ENCODE measurements at places on chromosomes 12 and 14.
A peak's percentile ranks its signal among the peaks of the same experiment; 100 is the strongest.

- no peak for DNase-seq
Measured at GRCh38 chr14:37061697-37062096, 110.7 kb downstream of the SLC25A21 start.

- no peak for DNase-seq
Measured at GRCh38 chr14:61385002-61385685, 63.8 kb downstream of the PRKCH start.

DNA sequence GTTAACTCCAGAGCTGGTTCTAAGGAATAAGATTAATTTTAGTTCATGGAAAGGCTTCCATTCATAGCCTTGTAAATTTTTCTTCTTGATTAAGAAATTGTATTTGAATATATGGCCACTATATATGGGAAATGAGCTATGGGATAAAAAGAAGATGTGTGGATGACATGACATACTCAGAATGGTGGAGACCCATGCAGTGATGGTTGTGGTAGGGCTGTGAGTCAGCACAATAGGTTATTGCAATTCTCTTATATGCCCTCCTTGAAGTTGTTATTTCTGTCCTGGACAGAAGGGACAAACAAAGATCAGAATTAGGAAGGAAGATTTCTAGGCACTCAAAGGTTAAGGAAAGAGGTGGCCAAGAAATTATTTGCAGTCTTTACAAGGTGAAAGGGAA, 21.5 kb downstream of the RASSF9 start:
- no peak for DNase-seq

GRCh38 chr14:103206023-103206481, 82.8 kb downstream of the TNFAIP2 start:
- DNase-seq: no peak

DNA sequence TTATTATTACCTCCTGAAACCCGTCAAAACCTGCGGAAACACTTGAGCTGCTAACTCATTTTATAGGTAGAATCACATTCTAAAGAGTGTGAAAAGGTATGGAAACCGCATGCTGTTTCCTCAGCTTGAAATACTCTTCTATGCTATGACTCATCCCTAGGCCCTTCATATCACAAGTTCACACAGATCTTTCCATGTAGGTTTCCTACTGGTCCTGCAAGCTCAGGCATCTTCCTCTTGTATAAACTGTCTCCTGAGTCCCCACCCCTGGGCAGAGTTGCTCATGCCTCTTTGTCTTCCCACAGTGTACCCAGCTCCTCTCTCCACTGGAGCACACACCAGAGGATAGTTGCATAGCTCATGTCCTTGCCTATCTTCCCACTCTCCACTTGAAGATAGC, 84.7 kb downstream of the CMAS start:
- DNase-seq: no peak

- no peak for DNase-seq
Measured at GRCh38 chr12:128353301-128353700, 86.3 kb downstream of the TMEM132C start.

DNA sequence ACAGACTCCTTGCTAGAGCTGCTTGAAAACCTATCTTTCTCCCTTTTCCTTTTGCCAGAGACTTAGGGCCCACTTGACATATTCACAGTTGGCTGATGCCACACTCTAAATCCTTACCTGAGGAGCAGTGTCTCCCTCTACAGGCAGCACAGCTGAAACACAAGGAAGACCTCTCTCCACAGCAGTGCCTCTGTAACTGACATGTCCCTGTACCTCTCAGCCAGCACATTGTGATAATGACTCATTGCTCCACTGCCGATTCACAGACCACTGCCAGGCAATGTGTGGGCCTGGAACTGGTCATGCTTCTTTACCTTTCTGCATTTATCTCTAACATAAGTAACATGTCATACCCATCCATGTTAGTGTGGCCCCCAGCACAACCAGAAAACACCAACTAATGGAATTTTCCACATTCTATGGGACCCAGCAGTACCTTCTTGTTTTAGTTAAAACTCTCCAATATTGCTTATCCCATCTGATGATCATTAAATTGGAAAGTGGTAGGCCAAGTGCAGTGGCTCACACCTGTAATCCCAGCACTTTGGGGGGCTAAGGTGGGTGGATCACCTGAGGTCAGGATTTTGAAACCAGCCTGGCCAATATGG, 56.5 kb downstream of the GTF2A1 start:
- peak; percentile 72 for DNase-seq

DNA sequence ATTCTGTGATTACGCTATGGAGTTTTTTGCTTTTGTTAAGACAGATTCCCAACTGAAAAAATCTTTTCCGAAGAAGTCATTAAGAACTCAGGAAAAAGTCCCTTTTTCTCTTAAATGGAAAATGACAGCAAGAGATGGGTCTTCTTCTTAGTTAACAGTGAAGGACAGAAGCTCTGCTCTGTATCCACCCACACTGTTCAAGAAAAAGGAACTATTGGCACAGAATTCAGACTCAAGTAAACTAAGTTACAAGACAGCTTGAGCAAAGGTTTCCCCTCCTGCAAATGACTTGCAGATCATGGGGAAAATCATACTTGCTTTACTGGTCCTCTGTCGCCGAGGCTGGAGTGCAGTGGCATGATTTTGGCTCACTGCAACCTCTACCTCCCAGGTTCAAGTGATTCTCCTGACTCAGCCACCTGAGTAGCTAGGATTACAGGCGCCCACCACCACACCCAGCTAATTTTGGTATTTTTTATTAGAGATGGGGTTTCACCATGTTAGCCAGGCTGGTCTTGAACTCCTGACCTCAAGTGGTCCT, 137.1 kb upstream of the AEBP2 start:
- DNase-seq: no peak

DNA sequence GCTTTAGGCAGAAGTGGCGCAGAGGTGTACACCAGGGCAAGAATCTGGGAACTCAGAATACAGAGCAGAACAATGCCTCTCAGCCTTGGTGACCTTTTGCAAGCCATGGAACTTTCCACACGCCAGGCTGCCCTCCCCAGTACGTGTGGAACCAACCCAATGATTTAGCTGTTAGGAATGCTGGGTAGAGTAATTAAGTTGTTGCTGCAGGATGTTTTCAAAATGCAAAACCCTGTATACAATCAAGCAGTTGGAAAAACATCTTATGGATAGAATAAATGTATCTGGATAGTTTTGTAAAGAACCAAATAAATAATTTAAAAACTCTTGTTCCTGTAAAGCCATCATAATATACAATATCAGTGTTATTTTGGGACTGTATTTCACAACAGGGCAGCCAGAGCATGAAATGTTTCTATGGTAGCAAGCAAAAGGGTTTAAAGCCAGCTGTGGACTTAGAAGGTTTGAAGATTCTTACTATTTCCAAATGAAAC, 19.4 kb downstream of the PPP1R36 start:
- DNase-seq: peak; percentile 80

DNA sequence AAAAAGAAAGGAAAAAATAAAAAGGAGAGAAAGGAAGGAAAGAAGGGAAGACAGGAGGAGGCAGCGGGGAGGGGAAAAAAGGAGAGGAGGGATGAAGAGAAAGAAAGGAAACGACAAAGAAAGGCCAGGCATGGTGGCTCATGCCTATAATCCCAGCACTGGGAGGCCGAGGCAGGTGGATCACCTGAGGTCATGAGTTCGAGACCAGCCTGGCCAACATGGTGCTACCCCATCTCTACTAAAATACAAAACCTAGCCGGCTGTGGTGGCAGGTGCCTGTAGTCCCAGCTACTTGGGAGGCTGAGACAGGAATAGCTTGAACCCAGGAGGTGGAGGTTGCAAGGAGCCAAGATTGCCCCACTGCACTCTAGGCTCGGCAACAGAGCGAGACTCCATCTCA, 18.4 kb downstream of the ATXN2 start:
- DNase-seq: no peak

GRCh38 chr14:68487805-68488590, 304.9 kb downstream of the ZFP36L1 start:
- no peak for DNase-seq

GRCh38 chr14:95339301-95339865, 19.7 kb upstream of the CLMN start:
- no peak for DNase-seq

DNA sequence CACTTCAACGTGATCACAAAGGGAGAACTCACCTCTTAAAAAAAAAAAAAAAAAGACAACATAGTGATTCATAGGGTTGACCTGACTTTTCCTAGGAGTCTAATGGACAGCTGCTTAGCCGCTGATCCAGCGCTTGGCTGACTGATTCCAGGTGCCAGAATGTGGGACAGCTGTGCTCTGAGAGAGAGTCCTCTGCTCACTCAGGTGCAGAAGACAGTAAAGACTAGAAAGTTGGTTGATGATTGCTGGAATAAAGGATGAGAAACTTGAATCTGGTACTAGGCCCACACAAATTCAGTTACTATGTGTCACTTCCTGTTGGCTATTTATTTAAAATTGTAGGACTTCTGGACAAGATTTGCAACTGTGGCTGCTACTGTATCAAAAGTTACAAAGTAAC, 229.4 kb downstream of the CHST11 start:
- no peak for DNase-seq

DNA sequence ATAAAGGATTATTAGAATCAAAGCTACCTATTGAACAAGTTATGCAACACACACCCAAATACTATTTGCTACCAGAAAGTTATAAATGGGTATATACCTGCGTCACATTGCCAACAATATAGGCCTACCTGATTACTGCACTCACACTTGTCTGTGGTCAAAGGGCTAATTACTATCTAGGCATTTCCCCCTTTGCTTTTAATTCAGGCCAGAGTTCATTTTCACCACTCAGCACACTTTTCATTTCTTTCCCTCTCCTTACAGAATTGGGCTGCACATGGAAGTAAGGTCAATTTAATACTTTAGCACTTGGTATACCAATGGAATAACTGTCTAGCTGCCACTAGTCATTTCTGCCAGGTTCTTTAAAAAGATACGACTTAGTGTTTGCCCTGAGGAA, 1.7 kb downstream of the SOS2 start:
- no peak for DNase-seq

GRCh38 chr12:75960954-75961661, 70.5 kb downstream of the PHLDA1 start:
- DNase-seq: no peak

DNA sequence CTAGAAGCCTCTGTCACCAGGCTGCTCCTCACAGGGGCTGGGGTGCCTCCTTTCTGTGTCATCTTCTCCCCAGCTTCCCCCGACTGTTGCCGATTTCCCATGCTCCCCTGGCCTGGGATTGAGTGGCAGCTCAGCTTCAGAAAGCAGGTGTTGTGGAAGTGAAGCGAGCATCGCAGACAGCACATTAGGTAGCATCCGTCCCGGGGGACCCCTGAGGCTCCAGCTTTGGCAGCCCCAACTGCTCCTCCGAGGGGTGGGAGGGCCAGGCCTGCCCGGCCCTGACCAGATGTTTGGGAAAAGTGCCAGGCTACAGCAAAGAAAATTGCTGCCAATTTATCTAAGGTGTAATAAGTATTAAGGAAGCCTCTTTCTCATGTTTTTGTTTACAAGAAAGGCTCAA, 1045.6 kb downstream of the BCL11B start:
- no peak for DNase-seq

DNA sequence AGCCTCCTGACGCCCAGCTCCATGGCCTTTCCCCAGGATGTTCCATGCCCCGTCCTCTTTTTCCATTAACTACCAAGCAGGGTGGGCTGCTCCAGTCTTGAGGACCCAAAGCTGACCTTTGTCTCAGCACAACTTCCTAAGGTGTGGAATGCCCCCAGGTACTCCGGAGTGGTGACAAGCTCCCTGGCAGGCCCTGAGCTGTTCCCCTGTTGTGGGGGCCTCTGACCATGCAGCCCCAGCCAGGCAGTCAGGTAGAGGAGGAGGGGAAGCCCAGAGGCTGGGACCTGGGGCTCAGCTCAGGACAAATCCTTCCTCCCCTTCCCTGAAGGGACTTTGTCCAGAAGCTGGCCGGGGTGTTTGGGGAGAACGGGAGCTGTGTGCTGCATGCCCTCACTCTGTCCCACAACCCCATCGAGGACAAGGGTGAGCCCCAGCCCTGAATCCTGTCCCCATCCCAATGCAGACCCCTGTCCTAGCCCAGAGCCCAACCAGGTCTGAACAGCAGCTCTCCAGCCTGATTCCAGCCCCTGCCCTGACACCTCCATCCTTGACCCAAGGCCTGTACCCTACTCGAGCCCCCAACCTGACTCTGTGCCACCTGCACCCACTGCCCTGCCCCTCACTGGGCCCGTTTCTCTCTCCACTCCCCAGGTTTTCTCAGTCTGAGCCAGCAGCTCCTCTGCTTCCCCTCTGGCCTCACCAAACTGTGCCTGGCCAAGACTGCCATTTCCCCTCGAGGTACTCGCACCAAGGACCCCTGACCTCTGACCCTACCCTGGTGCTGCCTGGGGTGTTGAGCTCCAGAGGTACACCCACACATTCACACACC, 4.4 kb downstream of the CARMIL3 start:
- no peak for DNase-seq

DNA sequence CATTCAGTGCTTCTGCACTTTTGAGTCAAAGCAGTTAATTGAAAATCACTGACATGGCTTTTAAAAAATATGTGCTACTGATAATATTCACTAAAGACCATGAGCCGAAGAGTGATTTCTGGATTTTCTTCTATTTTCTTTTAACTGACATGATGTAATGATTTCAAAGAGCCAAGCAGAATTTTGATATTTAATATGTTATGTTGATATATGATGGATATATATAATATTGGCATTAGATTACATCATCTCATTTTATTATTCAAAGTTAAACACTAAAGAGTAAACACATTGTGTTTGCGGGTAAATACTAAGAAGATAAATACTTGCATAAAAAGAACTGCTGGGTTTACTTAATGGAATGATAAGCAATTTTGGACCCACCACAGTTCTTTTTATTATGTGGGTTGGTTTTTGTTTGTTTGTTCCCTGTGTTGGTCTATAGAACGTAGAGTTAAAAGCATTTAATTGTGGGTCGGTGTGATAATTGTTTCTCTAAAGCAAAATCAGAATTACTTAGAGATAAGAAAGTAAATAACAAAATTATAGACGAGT, 692 bp downstream of the SPIC start:
- no peak for DNase-seq

DNA sequence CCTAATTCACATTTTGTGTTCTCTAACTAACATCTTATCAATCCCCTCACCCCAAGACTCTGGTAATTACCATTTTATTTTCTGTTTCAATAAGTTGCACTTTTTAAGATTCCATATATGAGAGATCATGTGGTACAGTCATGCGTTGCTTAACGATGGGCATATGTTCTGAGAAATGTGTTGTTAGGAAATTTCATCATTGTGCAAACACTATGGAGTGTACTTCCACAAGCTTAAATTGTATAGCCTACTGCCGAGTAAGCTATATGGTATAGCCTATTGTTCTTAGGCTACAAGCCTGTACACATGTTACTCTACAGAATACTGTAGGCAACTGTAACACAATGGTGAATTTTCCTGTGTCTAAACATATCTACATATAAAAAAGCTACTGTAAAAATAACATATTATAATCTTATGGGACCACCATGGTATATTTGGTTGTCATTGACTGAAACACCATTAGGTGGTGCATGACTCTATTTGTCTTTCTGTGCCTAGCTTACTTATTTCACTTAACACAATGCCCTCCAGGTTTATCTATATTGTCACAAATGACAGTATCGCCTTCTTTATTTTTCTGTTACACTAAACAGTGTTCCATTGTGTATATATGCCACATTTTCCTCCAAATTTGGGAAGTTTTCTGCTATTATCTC, 473.4 kb upstream of the LMO3 start:
- no peak for DNase-seq
